ENCODE measurements at places on chromosomes 13 and 19. TPM values are rescaled to one million over a fixed set of nuclear protein-coding genes. Genes with fewer than 3 reads are reported as not detected.

SOX1 gene
- 41.2 TPM for total RNA-seq

- H3K4me3 ChIP-seq, result no peak overlapping the region
- H3K27me3 ChIP-seq, result peaks cover 3% of the 10 kb centered on the region
- H3K36me3 ChIP-seq, result no peaks in the 10 kb centered on the region
- H3K27ac ChIP-seq, result no peak overlapping the region
- DNase-seq, result no peak
Observed at GRCh38 chr19:50264483-50265186, 61.2 kb downstream of the MYH14 start.

GRCh38 chr13:98112456-98112855 lies 30.4 kb upstream of the FARP1 start:
- H3K27ac ChIP-seq, result no peak overlapping the region
- no peaks in the 10 kb centered on the region for H3K27me3 ChIP-seq
- no peak overlapping the region for H3K4me3 ChIP-seq
- H3K4me1 ChIP-seq, result peaks cover 7% of the 10 kb centered on the region

GRCh38 chr13:60427285-60427684 lies 30.3 kb downstream of the TDRD3 start:
- peaks cover 4% of the 10 kb centered on the region for H3K4me1 ChIP-seq
- H3K36me3 ChIP-seq, result peaks cover 2% of the 10 kb centered on the region
- H3K27ac ChIP-seq, result no peak overlapping the region
- no peaks in the 10 kb centered on the region for H3K27me3 ChIP-seq
- no peak overlapping the region for H3K4me3 ChIP-seq

DNA sequence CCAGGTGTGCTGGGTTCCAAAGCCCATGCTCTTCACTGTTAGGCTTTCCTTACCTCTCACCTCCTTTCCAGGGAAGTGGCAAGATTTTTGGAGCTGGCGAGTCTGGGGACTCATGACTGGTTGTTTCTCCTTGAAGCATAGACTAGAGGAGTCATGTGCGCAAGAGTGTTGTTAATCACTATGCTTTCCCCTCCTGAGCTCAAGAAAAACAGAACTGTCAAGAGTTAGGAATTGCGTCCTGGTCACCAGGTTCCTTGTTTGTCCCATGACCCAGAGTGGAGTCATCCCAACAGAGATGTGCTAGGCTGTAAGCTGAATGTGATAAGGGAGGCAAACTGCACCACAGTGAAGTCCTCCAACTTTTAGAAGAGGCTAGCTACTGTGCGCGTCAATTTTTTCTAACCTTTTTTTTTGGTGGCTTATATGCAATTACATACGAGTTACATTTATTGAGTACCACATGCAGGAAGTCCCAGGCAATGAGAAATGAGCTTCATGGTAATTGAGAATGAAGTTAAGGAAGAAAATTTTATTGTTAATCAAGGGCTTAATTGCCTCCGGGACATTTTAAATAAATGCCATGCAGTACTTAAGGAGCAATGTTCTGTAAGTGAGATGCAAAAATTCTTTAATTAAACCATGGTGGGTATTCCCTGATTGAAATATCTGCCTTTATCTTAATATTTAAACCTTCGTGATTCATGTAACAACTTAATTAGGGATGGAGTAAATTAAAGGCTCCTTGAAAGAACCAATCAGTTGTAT lies 233.9 kb downstream of the ZIC5 start:
- H3K4me3 ChIP-seq, result no peak overlapping the region
- H3K36me3 ChIP-seq, result no peaks in the 10 kb centered on the region
- H3K27me3 ChIP-seq, result peaks cover 7% of the 10 kb centered on the region

ATXN8OS gene
- total RNA-seq, result not detected

DNA sequence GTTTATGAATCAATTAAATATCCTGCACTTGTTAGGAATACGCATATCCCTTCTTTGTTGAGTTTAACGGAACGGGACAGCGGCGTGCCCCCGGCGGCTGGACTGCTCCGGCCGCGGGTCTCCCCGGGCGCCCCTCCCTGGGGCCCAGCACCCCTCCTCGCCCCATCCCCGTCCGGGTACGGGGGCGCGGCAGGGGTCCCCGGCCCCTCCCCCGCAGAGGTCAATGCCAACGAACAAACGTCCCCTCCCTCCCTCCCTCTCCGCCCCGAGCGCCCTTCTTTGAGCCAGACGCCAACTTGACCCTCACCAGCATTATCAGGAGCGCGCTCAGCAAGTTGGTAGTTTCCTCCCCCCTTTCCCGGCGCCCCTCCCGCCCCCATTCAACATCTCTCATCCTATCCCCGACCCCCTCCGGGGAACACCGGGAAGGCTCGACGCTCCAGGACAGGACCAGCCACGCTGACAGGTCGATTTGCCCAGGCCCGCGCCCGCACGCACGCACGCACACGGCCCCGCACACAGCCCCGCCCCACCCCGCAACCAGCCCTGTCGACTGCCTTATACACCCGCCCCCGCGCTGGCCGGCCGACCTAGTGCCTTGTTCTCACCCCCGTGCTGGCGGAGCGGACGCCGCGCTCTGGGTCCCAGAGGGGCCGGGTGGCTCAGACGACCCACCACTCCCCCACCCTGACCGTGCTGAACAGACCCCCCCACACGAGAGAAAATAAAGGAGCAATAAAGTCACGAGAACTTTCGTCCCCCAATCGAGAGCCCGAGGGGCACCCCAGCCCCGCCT lies 5.0 kb downstream of the LYL1 start:
- H3K4me1 ChIP-seq, result peaks cover 22% of the 10 kb centered on the region
- H3K4me3 ChIP-seq, result no peak overlapping the region
- H3K36me3 ChIP-seq, result peaks cover 4% of the 10 kb centered on the region
- no peak overlapping the region for H3K27ac ChIP-seq
- H3K27me3 ChIP-seq, result peaks cover 94% of the 10 kb centered on the region
- no peak for DNase-seq

SYNGR4 gene
- not detected for total RNA-seq
